Left ventricle myocardium superior (tissue), 1 donor: ENCODE measurements at places on chromosomes 2 and 18. TPM values are rescaled to one million over a fixed set of nuclear protein-coding genes. Genes with fewer than 3 reads are reported as not detected.

Gene EML6
- total RNA-seq, result 0.59 TPM

Gene SERPINB3
- total RNA-seq, result not detected

Gene TRAPPC12
- total RNA-seq, result 105 TPM

Gene DOK6
- total RNA-seq, result 15.5 TPM

Gene ABCG8
- not detected for total RNA-seq

Gene DSC2
- total RNA-seq, result 34.1 TPM

Gene CRYGC
- not detected for total RNA-seq

Gene SDC1
- total RNA-seq, result 0.42 TPM

Gene NTSR2
- total RNA-seq, result not detected

Gene CREG2
- total RNA-seq, result not detected

Gene REEP1
- total RNA-seq, result 21.3 TPM

Gene CTNNA2
- not detected for total RNA-seq

Gene LYG2
- not detected for total RNA-seq

Gene CARF
- 5.3 TPM for total RNA-seq

Gene ORC2
- total RNA-seq, result 26.1 TPM

Gene RETSAT
- 31.2 TPM for total RNA-seq

Gene TLX2
- not detected for total RNA-seq

Gene MLPH
- 88.9 TPM for total RNA-seq

Gene TNS1
- total RNA-seq, result 783 TPM

Gene AMER3
- total RNA-seq, result not detected

Gene CNGA3
- not detected for total RNA-seq

Gene KCNJ13
- not detected for total RNA-seq
